Stimulated activated CD8-positive, alpha-beta memory T cell treated with anti-CD3 and anti-CD28 coated beads, Interleukin-15, amount 100 ng/mL, for 24 hours (primary cell): ENCODE measurements at places on chromosomes 4 and X.

DNA sequence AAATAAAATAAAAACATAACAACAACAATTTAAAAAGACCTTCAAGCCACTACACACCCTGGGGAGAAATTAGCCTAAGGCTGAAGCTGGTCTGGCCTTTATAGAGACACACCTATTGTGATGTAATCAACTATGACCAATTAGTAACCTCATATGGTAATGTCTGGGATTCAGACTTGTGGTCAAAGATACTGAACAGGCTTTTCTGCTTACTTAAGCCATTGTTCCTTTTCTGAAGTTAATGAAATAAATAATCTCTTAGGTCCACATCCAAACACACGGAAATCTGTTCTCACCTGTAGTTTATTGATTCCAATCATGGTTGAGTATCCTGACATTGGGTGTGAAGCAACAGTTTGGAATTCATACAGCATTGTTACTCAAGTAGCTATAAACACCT lies 152.5 kb downstream of the PLS3 start:
- no peak for DNase-seq

- no peak for DNase-seq
Measured at GRCh38 chrX:16300831-16301230, 133.6 kb downstream of the MAGEB17 start.

GRCh38 chrX:44922980-44923379 lies 50.0 kb downstream of the KDM6A start:
- no peak for DNase-seq

GRCh38 chr4:41119867-41120295 lies 94.5 kb downstream of the APBB2 start:
- DNase-seq = no peak

DNA sequence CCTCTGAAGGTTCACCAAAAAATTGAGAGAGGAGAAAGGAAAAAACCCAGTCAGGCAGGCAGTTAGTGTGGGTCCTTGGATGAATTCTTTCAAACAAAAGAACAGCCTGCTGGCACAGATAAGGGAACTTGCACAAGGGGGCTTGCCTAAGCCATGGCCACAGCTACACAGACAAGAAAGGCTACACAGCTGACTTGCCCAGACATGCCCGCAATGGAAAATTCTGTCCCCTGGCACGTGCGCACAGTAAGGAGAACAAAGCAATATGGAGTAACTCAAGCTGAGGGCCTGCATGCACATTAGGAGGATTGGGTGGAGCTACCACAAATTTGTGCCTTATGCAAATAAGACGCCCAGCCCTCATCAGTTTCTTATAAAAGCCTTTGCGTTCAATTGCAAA lies 512.5 kb upstream of the HTR2C start:
- no peak for DNase-seq

DNA sequence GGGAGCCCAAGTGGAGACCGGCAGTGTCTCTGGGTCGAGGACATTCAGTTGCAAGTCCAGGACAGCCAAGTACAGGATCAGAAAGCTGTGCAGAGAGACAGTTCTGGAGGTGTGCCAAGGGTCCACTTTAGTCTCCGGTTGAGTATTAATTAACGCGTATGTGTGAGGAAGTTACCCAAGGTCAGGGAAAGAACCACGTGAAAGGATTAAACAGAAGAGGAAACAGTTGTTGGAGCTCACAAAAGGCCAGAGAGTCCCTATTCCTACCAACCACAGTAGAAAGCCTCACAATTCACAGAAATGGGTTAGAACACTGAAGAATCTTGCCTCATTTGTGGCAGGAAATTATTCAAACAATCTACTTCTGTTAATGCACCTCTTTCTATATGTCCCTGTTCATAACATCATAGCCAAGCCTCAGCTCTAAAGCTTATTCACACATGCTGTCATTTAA lies 17.9 kb upstream of the NSUN7 start:
- DNase-seq = no peak

DNA sequence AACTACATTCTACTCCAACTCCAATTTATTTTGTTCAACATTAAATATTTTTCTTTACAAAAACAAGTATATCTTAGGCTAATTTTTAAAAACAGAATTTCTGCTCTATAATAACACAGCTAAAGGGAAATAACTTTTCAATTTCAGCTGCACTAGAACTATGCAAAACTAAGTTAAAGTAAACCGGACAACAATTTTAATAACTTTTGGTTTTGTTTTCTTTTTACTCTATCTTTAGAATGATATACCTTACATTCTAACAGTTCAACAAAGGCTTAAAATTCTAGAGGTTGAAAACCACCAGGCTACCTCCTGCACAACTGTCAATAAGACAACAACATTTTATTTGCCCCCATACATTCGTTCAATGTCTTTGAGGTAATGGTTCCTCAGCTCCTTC lies 18.7 kb upstream of the KCNE5 start:
- DNase-seq = no peak

DNA sequence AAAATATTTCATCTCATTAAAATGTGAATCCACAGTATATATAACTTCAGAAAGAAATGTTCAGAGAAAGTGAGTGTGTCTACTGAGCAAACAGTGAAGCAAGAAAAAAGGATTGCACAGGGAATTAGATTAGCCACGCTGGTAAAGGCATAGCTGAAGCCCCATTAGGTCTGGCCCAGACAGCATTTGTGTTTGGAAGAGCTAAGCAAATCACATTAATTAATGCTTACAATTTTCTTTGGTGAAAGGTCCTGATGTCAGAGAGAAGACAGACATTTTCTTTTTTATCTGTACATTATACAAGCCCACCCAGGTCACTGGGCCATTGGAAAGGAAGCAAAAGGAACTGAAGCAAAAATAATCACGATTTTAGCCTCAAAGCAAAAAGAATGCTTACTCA lies 354.6 kb downstream of the GRID2 start:
- no peak for DNase-seq

DNA sequence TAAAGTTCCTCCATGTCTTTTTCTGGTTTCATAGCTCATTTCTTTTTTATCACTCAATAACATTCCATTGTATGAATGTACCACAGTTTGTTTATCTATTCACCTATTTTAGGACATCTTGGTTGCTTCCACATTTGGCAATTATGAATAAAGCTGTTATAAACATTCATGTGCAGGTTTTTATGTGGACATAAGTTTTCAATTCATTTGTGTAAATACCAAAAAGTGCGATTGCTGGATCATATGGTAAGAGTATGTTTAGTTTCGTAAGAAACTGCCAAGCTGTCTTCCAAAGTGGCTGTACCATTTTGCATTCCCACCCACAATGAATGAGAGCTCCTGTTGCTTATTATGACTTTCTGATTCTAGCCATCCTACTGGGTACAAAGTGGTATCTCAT lies 36.3 kb upstream of the ZFX start:
- no peak for DNase-seq

- no peak for DNase-seq
Measured at GRCh38 chrX:154356596-154356995, 17.8 kb downstream of the FLNA start.

DNA sequence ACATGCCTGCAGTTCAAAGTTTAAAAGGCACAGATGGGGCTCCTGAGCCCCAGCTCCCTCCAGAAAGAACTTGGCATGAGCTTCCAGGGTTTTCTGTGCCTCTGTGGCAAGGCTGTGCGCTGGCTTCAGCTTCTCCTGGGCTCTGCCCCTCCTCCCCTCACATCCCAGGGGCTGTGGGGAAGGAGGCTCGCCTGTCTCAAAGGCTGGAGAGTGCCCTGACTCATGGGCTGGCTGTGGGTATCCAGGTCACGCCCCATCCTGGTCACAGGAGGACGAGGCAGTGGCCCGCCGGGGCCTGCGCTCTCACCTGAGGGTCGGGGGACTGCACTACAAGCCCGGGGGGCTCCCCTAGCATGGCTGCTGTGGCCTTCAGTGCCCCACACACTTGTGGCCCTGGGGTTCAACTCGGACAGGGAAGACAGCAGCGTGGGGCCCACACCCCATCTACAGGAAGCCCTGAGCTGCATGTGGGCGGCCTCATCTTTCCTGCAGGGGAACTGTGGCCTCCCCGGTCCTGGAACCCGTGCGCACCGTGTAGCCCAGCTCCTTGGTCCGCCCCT lies 17.9 kb downstream of the LRPAP1 start:
- DNase-seq = no peak

DNA sequence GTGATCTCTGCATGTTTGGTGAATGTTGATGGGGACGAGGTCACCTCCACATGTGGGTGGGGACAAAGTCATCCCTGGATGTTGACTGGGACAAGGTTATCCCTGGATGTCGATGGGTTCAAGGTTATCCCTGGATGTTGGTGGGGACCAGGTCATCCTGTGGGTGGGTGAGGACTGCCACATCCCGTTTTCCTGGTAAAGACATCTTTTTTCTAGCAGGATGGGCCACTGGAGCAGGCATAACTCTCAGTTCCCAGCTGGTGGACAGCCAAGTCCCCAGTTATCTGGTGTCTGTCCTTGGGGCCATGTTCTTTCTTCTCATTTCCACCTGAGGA lies 28.3 kb upstream of the PLCXD1 start:
- DNase-seq = no peak

DNA sequence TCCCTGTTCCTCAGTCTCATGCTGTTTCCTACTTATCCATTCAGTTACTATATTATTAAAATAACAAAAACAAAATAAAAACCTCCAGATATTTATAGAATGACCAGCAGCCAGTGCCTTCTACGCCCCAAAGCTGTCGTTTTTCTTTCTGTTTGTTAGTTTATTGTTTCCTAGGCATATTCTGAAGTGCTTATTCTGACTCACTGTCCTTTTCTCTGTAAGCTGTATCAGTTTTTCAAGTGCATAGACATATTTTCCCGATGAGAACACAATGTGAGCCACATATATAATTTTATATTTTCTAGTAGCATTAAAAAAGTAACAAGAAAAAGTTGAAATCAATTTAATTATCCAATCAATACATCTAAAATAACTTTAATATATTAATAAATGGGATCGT lies 2158.6 kb upstream of the TENM3 start:
- no peak for DNase-seq

DNA sequence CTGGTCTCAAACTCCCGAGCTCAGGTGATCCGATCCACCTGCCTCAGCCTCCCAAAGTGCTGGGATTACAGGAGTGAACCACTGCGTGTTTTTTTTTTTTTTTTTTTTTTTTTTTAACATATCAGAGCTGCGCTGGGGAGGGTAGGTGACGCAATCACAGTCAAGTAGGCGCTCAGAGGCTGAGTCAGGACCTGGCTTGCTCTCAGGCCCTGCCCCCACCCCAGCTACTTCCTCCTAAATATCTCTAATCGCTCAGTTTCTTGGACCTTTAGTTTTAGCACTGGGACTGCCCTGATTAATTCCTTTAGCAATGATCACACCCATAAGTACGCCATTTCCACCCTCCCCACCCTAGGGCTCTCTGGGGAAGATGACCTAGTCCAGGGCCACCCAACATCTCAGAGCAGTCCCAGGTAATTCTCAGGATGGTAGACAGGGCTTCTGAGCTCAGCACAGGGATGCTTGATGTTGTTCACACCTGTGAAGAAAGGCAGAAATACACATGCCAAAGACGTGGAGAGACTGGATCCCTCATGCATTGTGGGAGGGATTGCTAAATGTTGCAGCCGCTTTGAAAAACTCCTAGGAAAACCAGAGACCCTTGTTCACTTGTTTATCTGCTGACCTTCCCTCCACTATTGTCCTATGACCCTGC lies 50.2 kb downstream of the DDX3X start:
- no peak for DNase-seq

DNA sequence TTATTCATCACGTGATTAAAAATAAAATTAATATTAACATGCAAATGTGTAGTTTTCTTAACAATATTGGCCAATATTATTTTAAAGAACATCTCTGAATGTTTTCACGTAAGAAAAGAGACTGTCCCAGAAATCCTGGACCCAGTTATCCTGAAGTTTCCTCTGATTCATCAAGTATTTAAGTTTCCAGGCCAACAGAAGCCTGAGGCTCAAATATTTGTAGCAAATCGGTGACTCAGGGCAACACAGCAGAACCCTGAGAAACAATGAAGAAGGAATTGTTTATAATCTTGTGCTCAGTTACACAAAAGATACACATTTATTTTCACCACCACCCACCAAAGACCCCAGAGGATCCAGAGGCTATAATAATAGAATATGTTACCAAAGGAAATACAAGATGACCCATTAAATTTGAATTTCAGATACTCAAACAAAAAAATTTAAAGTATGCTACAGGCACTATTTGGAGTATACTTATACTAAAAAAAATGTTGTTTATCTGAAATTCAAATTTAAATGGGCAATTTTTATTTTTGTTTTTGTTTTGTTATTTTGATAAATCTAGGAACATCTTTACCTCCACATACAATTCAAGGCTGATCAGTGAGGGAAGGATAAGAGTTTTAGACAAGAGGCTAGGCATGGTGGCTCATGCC lies 33.9 kb upstream of the SLC7A11 start:
- no peak for DNase-seq

DNA sequence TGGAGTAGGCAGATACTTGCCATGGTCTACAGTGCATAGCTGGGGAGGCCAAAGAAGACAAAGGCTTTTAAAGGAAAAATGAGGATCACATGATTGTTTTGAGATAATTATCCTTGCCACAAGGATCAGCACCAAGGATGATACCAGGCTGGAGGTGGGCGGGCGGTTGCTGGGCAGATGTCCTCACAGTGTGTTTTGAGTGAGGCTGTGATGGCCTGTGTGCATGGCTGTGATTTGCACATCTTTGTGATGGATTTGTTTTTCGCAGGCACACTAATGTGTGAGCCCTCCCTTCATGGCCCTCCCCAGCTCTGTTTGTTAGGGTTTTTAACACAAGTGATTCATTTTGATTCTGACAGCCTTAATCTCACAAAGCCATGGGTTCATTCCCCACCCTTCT lies 46.8 kb downstream of the RGS12 start:
- DNase-seq = no peak

GRCh38 chrX:47146121-47146935 lies 1.3 kb downstream of the RBM10 start:
- DNase-seq = no peak

DNA sequence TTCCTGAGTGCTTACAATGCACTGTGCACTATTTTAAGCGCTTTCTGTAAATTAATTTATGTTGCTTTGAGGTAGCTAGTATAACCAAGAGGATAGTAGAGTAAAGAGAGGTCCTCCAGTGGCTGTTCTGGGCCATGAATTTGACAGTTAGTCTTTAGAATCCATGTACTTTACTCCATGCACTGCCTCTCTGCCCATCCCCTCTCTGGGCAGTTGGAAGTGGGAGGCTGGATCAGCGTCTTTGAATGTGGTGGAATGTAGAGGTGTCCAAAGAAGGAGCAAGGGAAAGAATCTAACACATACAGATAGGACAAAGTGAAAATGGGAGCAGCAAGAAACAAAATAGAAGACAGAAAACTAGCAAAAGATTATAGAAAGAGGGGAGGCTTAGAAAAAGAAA lies 712.6 kb downstream of the GRID2 start:
- no peak for DNase-seq

DNA sequence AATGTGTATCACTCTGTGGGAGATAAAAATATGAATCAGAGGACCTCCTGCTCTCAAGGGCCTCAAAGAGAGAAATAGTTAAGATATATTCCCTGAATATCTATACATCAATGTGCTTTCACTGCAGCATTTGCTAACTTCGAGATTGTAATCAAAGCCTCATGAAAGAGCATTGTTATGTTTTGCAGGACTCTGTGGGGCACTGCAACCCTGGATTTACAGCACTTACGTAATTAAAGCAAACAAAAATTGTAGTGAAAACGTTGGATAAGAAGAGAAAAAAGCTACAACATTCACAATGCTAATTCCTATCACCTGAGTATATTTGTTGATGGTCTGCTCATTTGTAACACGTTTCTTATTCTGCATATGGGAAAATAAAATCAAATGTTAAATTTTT lies 48.0 kb downstream of the ETNPPL start:
- no peak for DNase-seq

GRCh38 chrX:135914404-135914803 lies 20.9 kb downstream of the SAGE1 start:
- DNase-seq = no peak

- no peak for DNase-seq
Measured at GRCh38 chr4:8192748-8193738, 6.0 kb upstream of the SH3TC1 start.
